Kidney (tissue), 22 donors: ENCODE measurements at places on chromosomes 12 and 14. TPM values are rescaled to one million over a fixed set of nuclear protein-coding genes. Genes with fewer than 3 reads are reported as not detected.
A peak's percentile ranks its signal among the peaks of the same experiment; 100 is the strongest.

Gene MYBPC1
- not detected for polyA plus RNA-seq

Gene CPNE8
- 8.8 TPM for polyA plus RNA-seq

DNA sequence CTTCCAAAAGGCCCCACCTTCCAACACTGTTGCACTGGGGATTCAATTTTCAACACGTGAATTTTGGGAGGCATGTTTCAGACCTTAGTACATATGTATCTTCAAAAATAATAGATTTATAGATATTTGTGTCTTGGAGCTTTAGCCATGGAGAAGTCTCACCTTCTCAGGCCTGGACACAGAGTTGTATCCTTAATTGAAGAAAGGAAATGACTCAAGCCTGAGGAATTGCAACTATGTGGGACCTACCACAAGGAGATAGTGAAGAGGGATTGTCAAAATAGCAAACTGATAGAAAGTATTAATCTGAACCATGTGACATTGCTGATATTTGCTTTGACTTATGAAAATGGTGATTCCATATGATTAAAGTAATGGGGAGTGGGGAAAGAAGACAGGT lies 89.8 kb downstream of the ACSS3 start:
- no peak for DNase-seq

- peak; percentile 45 for DNase-seq
Observed at GRCh38 chr12:28817524-28817923, 331.6 kb upstream of the FAR2 start.

GRCh38 chr12:19242581-19242980 lies 113.0 kb downstream of the PLEKHA5 start:
- no peak for DNase-seq
